ENCODE measurements at places on chromosomes 6 and 20.

GRCh38 chr6:116971959-116972358 lies 94.9 kb downstream of the RFX6 start:
- no peak for DNase-seq

- no peak for DNase-seq
Observed at GRCh38 chr6:126701676-126702560, 362.0 kb downstream of the CENPW start.

DNA sequence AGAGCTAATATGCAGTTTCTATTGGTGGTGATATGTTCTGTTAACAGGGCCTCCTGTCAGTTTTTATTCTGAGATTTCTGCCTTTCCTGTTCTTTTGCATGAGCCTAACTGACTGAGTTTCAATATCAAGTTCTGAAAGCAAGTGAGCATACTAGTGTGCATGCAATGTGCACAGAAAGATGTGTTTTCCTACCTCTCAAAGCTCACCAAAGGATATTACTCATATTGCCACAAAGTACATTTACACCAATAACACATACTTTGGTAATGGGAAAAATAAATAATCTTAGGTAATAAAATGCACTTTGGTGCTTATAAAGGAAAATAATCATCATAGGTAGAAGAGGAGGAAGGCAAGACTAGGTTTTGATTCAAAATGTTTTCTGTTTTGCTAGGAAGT lies 195.0 kb downstream of the KHDC1L start:
- no peak for DNase-seq

GRCh38 chr20:41275301-41275731 lies 42.2 kb downstream of the ZHX3 start:
- DNase-seq: no peak

DNA sequence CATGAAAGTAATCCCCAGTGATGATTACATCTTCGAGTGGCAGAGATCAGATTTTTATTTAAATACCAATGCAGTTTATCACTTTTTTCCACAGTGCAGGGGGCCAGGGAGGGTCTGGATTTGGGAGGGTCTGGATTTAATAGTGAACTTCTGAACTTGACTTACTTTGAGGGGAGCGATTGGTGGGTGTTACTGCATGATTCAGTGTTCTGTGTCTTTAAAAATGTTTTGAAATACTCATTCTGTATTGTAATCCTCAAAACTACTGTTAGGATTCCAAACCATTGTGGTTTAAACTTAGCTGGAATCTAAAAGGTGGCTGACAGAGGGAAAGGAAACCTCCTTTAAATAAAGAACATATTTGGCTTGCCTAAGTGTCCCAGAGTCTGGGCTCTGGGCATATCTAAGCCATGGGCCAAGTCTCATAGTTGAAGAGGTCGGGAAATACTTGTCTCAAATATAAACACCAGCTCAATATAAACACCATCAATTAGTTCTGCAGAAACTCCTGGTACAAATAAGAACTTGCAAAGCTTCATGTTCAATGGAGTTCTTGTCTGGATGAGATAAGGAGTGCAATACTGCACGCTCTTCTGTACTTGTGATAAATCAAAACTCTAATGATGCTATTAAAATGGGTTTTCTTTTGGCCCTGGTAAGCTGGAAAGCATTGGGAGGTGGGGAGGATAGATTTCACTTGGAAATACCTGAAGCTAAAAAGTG lies 14.4 kb downstream of the JARID2 start:
- DNase-seq: no peak

DNA sequence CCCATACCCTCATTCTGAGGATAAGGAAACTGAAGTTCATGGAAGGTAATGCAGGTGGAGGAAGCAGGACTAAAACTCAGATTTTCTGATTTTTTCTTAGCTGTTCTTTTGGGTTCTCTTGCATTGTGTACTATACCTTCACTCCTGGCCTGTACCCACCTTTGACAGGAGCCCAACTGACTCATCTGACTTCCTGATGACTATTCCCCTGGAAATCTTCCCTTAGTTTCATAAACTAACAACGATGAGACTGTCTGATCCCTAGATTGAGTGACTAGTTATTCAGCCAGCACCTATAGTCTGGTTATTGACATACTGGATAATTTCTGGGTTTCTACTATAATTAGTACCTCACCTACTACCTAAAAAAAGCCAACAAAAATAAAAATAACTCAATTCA lies 10.1 kb downstream of the CRYBG1 start:
- no peak for DNase-seq

GRCh38 chr6:15429141-15430110 lies 183.6 kb downstream of the JARID2 start:
- DNase-seq: no peak
